Cardiac muscle cell (in vitro differentiated cells and primary cell): ENCODE measurements at places on chromosomes 7 and 10. TPM values are rescaled to one million over a fixed set of nuclear protein-coding genes. Genes with fewer than 3 reads are reported as not detected.
A peak's percentile ranks its signal among the peaks of the same experiment; 100 is the strongest.

DNA sequence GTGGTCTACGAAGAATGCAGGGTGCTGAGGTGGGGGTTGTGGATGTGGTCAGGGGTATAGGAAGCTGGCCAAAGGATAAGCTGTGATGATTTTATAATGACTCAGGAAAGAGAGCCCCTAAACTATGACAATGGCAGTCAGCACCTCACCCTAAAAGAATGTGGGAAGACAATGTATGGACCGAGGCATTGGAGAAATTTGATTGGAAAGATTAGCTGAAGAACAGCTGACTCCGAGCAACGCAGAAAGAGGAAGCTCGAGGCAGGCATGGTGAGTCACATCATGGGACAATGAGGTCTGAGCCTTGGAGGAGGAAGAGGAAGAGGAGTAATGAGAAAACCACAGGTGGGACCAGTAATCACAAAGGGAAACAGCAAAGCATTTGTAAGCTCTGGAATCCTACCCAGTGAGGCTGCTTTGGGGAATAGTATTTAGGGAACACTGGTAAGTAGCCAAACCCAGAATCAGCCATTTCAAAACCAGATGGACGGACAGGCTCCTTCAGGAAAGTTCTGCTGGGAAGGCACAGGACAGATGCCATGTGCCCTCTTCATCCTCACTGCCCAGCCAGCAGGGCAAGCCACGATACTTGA, 295.4 kb downstream of the PRPF18 start:
- no peak overlapping the region for H3K27ac ChIP-seq
- H3K27me3 ChIP-seq, result no peaks in the 10 kb centered on the region
- no peak overlapping the region for H3K4me3 ChIP-seq
- H3K4me1 ChIP-seq, result peaks cover 14% of the 10 kb centered on the region

DNA sequence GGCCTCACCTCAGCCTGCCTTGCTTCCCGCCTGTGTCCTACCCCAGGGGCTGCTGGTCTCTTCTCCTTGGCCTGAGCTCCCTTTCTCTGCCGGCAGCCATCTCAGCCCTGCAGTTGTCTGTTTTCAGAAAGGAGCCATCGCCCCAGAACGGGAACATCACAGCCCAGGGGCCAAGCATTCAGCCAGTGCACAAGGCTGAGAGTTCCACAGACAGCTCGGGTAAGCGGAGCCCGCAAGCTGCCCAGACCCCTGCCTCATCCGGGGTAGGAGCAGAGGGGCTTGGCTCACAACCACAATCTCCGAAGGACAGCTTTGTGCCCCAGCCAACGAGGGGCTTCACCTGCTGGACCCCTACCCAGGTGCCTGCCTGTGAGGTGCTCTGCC, 5.3 kb upstream of the DEPP1 start:
- H3K4me1 ChIP-seq, result peaks cover 45% of the 10 kb centered on the region
- no peaks in the 10 kb centered on the region for H3K27me3 ChIP-seq
- DNase-seq, result no peak
- H3K27ac ChIP-seq, result no peak overlapping the region

GRCh38 chr7:116851671-116852070, 10.7 kb upstream of the CAPZA2 start:
- no peaks in the 10 kb centered on the region for H3K4me1 ChIP-seq
- no peaks in the 10 kb centered on the region for H3K27me3 ChIP-seq
- H3K36me3 ChIP-seq, result no peaks in the 10 kb centered on the region
- no peak overlapping the region for H3K27ac ChIP-seq
- no peak for DNase-seq

DNA sequence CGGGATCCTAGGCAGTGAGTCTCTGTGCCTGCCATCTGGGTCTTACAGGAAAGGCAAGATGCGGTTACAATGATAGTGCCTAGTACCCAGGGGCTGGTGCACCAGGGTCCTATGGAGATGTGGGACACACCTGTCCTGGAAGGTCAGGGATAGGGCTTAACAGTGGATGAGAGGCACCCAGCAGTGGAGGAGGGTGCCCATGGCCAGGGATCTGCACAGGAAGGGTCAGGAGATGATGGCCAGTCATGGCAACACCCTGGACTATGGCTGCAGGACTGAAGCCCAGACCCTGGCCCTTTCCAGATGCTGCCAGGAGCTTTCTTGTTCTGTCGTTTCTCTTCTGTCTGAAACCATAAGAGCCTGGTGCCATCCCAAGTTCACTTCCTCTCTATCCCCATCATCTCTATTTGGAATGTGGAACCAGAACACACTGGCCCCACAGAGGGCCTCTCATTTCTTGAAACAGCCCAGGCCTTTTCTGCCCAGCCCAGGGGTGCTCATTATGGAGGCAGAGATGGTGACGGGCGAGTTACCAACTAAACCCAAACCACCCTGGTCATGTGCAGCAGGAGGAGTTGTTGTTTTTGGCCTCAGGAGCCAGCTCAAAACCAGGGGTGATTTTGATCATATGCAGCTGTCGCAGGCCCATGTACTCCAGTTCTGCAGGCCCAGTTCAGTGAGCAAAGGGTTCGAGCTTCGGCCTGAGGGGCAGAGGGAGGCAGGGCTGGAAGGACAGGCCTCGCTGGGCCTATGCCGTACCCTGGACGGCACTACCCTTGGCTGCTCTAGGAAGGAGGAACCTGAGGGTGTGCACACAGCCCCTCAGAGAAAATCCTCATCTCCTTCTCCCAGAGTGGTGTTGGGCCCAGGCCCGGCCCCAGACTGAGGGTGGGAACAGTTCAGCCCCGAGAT, 52.6 kb upstream of the GDF10 start:
- no peak overlapping the region for H3K4me3 ChIP-seq
- no peaks in the 10 kb centered on the region for H3K4me1 ChIP-seq
- no peak overlapping the region for H3K27ac ChIP-seq

DNA sequence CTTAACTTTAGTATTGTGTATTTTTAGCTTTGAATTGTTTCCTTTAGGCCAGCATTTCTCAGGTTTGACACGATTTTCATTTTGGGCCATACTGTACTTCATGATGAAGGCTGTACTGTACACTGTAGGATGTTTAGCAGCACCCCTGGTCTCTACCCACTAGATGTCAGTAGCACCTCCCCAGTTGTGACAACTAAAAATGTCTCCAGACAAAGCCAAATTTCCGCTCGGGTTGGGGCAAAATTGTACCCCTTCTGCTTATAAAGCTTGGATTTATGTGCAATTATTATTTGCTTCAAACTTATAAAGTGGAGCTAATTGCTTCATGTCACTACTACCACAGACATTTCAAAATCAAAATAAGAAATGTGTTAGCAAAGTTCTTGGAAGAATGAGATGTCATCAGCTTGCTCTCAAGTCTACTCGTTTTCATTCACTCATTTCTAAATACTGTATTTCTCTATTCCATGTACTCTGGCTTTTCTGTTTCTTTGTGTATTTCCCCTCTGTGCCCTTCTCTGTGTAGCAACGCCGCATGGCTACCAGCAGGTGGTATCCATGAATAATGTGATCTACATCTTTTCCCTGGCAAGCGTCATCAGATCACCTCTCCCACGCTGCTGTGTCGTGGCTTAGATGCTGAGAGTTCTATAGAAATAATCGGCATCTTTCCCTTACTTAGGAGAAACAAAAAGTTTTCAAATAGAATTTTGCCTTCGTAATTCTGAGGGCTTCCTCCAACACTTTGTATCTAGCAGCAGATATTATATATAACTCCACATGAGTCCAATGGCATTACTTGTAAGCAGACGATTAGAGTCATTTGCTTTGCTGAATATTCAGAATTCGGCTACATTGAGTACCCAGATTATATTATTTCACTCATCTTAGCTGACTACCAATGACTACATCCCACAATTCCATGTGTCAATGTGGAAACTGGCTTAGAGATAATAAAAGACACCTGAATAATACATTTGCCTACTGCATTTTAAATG, 47.8 kb upstream of the CALCR start:
- H3K27me3 ChIP-seq, result no peaks in the 10 kb centered on the region
- H3K4me3 ChIP-seq, result no peak overlapping the region
- DNase-seq, result peak; percentile 49
- no peak overlapping the region for H3K27ac ChIP-seq
- no peaks in the 10 kb centered on the region for H3K36me3 ChIP-seq
- H3K4me1 ChIP-seq, result no peaks in the 10 kb centered on the region

DNA sequence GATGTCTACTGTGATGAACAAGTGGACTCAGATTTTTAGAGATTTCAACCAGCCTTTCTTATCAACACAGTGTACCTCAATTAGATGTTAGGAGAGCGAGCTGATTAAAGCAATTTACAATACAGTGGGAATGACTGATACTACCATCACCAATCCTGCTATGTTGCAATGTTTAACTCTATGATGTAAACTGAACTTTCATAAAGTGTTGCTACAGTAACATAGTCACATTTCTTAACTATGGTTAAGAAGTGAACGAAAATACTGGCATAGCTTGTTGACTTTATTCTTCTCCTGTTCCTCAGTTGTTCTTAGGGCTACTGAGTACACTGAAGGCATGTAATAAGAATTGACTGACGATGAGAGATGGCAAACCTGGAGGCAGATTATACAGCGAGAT, 139.8 kb downstream of the MYOF start:
- peaks cover 9% of the 10 kb centered on the region for H3K4me1 ChIP-seq
- no peak overlapping the region for H3K4me3 ChIP-seq
- no peak overlapping the region for H3K27ac ChIP-seq

GRCh38 chr7:95517870-95518269, 32.1 kb downstream of the ASB4 start:
- H3K4me3 ChIP-seq, result no peak overlapping the region
- H3K27ac ChIP-seq, result no peak overlapping the region
- no peak for DNase-seq
- H3K36me3 ChIP-seq, result no peaks in the 10 kb centered on the region
- no peaks in the 10 kb centered on the region for H3K4me1 ChIP-seq

DNA sequence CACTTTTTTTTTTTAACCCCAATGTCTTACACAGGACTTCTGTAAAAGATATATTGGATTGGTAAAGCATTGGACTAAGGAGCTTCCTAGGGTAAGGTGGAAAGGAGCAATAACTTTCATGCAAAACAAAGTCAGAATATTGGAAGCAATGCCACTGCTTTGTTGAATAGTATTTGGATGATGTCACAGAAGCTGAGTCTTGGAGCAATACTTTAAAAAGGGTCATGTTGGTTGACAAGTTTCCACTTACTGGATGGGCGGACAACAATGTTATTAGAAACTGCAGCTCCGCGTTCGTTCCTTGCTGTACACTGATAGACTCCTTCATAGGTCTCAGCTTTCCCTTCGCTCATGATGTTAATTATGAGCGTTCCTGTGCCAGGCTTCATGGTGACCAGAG, 101.9 kb upstream of the LAMB4 start:
- no peaks in the 10 kb centered on the region for H3K27me3 ChIP-seq
- no peak overlapping the region for H3K4me3 ChIP-seq
- no peaks in the 10 kb centered on the region for H3K36me3 ChIP-seq

GRCh38 chr7:135672560-135673359, 10.4 kb downstream of the STMP1 start:
- no peaks in the 10 kb centered on the region for H3K27me3 ChIP-seq
- H3K4me3 ChIP-seq, result no peak overlapping the region
- no peaks in the 10 kb centered on the region for H3K36me3 ChIP-seq
- peak; percentile 70 for DNase-seq
- peak overlapping the region; percentile 49 for H3K27ac ChIP-seq
- peaks cover 27% of the 10 kb centered on the region for H3K4me1 ChIP-seq

GRCh38 chr7:24700521-24701260, 56.6 kb downstream of the GSDME start:
- peaks cover 43% of the 10 kb centered on the region for H3K4me1 ChIP-seq
- no peak overlapping the region for H3K4me3 ChIP-seq
- no peak overlapping the region for H3K27ac ChIP-seq
- no peaks in the 10 kb centered on the region for H3K27me3 ChIP-seq

GRCh38 chr7:149720372-149721083, 52.9 kb downstream of the ZNF467 start:
- peaks cover 33% of the 10 kb centered on the region for H3K36me3 ChIP-seq
- H3K27ac ChIP-seq, result no peak overlapping the region
- DNase-seq, result peak; percentile 50
- H3K27me3 ChIP-seq, result no peaks in the 10 kb centered on the region
- peaks cover 9% of the 10 kb centered on the region for H3K4me1 ChIP-seq
- no peak overlapping the region for H3K4me3 ChIP-seq

DNA sequence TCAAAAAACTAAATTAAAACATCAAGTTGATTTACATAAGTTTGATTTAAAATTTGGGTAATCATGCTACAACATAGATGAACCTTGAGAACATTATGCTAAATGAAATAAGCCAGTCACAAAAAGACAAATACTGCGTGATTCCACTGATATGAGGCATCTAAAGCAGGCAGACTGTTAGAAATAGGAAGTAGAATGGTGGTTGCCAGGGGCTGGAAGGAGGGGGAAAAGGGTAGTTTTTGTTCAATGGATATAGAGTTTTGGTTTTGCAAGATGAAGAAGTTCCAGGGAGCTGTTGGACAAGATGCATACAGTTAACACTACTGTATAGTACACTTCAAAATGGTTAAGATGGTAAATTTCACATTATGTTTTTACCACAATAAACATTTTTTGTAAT, 45.0 kb upstream of the IFRD1 start:
- H3K4me1 ChIP-seq, result no peaks in the 10 kb centered on the region
- H3K27me3 ChIP-seq, result peaks cover 25% of the 10 kb centered on the region
- DNase-seq, result no peak
- no peak overlapping the region for H3K27ac ChIP-seq
- H3K4me3 ChIP-seq, result no peak overlapping the region
- H3K36me3 ChIP-seq, result no peaks in the 10 kb centered on the region

DNA sequence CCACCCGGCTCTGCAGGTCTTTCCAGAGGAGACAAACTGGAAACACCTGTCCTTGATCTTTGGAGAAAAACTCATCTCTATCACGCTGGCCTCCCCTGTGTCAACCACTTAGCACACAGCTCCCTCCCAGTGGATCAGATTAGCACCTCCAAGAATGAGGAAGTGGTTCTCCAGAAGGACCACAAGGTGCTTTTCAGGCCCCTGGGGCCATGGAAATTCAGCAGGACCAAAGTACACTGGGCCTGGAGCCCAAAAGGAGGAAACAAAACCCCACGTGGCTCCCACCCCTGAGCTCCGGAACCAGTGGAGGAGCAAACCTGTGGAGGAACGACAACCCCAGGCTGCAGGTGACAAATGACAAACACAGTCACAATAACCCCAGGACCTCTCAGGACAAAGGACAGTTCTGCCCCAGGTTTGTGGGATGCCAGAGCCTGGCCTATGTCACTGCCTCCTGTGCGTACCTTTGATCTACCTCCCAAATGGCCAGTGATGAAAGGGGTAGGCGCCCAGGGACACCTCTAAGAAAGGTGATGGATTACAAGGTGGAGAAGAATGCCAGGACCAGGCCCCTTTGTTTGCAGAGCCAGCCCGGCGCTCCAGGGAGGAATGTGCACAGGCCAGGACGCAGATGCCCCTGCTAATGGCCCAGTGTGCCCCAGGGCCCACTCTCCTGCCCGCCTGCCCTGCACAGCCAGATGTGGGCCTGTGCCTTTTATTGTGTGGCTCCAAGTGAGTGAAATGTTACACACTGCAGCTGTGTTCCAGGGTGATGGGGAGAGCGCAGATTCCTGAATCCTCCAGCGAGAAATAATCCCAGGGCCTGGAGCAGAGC, 5.7 kb downstream of the TNS3 start:
- DNase-seq, result no peak
- no peak overlapping the region for H3K27ac ChIP-seq
- no peaks in the 10 kb centered on the region for H3K4me1 ChIP-seq
- peaks cover 3% of the 10 kb centered on the region for H3K27me3 ChIP-seq

GRCh38 chr7:108146070-108146842, 16.1 kb upstream of the LAMB4 start:
- no peaks in the 10 kb centered on the region for H3K4me1 ChIP-seq
- H3K36me3 ChIP-seq, result no peaks in the 10 kb centered on the region
- H3K27ac ChIP-seq, result no peak overlapping the region
- H3K4me3 ChIP-seq, result peak overlapping the region; percentile 19
- no peaks in the 10 kb centered on the region for H3K27me3 ChIP-seq

Gene C10orf105
- 0.85 TPM in 1 of 2 replicates, not detected in the other for polyA plus RNA-seq

Gene CPA4
- 0.24 and 0.39 TPM in 2 replicates for polyA plus RNA-seq

Gene ACHE
- polyA plus RNA-seq, result 42.0 and 42.7 TPM in 2 replicates

Gene SPDYE2B
- 0.43 and 0.72 TPM in 2 replicates for polyA plus RNA-seq

Gene CC2D2B
- 0.18 and 0.35 TPM in 2 replicates for polyA plus RNA-seq

Gene PLXNA4
- 7.3 and 15.6 TPM in 2 replicates for polyA plus RNA-seq

Gene ANXA8L1
- polyA plus RNA-seq, result 0.39 and 0.57 TPM in 2 replicates

Gene ADCYAP1R1
- polyA plus RNA-seq, result 0.49 and 0.52 TPM in 2 replicates

Gene HDAC9
- polyA plus RNA-seq, result 32.7 and 50.2 TPM in 2 replicates

Gene EGR2
- 0.29 and 0.94 TPM in 2 replicates for polyA plus RNA-seq

Gene ATOH7
- polyA plus RNA-seq, result 0.29 and 0.50 TPM in 2 replicates
